ENCODE measurements at places on chromosomes 5 and 9.

DNA sequence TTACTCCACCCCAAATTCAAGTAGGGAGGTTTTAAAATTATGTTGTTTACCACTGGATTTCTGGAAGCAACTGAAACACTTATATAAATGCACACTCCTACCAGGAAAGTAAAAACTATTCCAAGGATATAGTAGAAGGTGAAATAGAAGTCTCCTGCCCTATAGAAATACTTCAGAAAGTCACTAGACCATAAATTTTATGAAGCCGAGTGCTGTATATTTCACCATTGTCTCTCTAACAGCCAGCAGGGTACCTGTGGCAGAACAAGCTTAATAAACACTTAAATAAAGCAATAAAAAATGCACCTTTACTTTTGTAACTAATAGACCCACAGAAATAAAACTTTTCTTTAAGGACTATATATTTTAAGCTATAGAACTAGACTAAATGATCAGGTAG is 631.6 kb downstream of the PDE4D start:
- no peak for DNase-seq

DNA sequence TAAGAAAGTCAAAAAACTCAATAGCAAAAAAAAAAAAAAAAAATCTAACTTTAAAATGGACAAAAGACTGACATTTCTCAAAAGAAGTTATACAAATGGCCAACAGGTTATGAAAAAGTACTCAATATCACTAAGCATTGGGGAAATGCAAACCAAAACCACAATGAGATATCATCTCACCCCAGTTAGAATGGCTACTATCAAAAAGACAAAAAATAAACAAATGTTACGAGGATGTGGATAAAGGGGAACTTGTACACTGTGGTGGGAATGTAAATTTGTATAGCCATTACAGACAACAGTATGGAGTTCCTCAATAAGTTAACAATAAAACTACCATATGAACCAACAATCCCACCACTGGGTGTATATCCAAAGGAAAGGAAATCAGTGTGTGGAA is 37.2 kb downstream of the ENC1 start:
- no peak for DNase-seq

DNA sequence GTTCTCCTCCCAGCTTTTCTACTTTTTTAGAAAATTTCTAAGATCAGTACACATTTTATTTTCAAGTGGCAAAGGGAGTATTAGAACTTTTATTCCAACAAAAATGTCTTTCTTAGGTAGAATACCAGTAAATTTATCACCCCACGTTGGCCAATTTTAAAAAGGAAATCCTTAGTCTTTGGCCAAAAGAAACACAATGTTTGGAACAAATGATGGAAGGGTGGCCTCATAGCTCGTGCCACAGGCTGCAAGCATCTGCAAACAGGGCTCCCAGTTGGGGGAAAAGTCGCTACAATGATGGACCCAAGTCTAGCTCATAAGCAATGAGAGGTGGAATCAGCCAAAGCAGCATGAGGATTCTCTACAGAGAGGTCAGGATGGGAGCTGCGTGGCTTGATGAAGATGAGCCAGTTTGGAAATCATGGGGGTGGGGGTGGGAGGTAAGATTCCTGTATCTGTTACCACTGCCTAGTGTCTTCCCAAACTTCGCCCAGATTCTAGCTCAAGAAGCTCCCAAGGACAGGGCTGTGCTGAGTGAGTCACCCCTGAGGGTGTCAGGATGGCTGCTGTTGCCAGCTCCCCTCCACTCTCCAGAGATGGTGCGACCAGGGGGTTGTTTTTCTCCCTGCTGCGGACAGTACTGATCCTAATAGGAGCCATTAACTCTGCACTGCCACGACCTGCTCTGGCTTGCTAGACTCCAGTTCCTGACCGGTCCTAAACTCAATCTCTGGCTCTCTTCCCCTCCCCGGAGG is 75.6 kb downstream of the DCP2 start:
- peak; percentile 61 for DNase-seq

- no peak for DNase-seq
Observed at GRCh38 chr5:58974083-58974482, 391.2 kb downstream of the RAB3C start.

- DNase-seq = peak; percentile 57
Observed at GRCh38 chr5:14665949-14666348, 1.4 kb downstream of the OTULIN start.

- peak; percentile 15 for DNase-seq
Observed at GRCh38 chr5:55538661-55539060, 3.9 kb upstream of the PLPP1 start.

GRCh38 chr5:150758203-150758530 is 650 bp downstream of the DCTN4 start:
- DNase-seq = no peak

DNA sequence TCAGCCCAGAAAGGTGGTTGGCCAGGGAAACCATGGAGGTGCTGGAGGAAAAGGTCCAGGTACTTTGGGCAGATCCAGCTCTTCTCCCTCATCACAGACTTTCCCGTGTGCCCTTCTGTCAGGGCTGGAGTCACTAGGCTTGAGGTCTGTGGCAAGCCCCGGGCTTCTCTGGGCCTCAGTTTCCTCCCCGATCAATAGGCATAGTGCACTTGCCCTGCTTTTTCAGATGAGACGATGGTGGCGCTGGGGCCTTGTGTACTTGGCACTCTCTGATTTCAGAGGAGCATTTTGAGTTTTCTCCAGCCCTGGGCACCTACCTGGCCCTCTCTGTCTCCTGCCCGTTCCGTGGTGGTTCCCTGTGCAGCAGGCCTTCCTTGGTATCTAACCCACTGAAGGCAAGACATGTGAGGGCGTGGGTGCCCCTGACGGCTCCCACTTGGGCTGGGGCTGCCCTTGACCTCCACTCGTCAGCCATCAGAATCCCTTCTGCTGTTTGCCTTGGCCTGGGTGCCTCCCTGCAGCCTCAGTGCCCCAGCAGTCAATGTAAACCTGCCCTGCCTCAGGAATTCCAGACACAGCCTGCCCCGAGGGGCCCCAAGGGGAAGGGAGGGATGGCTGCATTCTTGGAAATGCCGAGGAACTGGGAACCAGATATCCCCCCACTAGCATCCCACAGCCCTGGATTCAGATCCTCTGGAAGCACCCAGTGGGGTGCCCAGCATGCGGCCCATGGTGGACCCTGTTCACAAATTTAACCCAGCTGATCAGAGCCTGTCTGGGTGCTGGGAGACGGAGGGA is 66.3 kb upstream of the COL5A1 start:
- DNase-seq = no peak

DNA sequence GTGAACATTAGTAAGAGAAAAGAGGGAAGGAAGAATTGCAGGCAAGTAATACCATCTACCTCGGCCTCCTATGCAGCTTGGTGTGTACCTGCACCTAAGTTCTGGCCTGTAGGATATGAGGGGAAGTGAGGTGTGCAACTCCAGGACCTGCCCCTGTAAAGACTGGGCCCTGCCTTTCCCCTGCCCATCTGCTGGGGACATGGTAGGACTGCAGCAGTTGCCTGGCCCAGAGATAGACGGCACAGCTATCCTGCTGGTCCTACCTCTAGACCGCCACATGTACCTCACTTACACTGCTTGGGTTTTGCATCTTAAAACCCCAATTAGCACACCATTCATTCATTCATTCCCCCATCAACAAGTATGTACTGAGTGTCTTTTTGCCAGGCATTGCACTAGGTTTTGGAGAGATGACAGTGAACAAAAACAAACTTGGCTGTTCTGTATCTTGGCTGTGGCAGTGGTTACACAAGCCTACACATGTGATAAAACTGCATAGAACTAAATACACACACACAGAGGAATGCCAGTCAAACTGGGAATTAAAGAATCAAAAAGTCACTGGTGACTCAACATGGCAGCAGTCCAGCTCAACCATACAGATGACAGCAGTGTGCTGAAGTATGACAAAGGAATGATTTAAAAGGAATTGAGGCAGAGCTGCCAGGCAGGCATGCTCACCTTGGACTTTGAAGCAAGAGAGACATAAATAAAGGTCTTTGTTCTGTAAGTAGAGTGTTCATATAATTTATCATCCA is 23.3 kb upstream of the MGAT1 start:
- DNase-seq = peak; percentile 91

DNA sequence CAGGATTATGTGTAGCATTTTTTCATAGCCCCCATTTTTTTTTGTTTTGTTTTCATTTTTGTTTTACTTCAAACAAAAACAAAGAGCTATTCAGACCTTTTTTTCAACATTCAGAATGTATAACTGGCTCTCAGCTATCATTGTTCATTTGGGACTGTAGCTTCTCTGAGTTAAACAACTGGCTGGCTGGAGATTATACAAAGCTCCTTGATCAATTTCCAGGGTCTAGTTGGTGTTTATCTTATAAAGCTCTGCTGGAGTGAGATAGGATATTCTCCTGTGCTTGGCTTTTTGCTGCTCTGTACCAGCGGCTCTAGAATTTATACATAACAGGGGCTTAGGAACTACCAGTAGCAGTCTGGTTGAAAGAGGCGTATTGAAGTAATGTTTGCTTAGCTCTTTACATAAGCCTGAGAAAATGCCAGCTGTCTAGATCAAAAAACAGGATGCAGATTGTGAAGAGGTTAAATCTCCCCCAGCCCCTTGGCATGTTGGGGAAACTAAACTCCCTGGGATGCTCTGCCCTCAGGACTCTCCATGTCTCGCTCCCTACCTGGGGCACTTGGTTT is 15.2 kb downstream of the GARNL3 start:
- DNase-seq = no peak

DNA sequence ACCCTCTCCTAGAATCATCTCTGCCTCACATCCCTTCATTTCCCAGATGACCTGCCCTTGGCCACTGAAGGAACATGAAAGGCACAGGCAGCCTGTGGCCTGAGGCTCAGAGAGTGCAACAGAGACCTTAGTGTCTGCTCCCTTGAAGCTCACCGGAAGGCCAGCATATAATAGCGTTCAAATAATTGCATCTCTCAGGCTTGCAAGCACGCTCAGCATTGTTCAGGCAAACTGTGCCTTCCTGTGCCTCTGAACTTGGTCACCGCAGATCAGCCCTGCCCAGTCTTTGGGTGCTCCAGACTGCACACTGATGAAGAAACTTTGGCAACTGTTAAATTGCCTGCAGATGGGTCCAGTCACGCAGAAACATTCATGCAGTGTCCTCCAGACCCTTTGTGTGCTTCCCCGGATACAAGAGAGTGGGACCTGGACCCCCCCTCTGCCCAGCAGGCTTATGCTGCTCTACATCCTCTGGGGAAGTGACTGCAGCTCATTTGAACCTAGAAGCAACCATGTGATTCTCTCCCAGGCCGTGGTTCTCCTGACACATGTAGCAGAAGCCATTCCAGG is 216.0 kb upstream of the ANKRD55 start:
- DNase-seq = no peak

DNA sequence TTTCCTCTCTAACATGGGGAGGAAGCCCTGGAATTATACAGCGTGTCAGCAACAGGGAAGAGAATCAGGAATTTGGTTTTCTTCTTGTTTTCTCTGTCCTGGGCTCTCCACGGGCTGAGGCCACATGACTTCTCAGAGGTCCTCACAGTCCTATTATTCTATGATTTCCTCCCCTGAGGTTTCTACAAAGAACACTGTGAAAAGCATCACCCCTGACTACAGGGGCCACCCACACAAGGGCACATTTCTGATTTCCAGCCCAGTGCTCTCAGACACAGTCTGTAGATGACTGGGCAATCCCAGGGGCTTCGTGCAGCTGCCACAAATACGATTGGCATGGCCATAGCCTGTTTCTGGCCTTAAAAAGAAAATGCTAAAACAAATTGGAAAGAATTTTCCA is 284.9 kb downstream of the CEMIP2 start:
- no peak for DNase-seq

GRCh38 chr5:68277431-68277830 is 61.9 kb downstream of the PIK3R1 start:
- DNase-seq = no peak

DNA sequence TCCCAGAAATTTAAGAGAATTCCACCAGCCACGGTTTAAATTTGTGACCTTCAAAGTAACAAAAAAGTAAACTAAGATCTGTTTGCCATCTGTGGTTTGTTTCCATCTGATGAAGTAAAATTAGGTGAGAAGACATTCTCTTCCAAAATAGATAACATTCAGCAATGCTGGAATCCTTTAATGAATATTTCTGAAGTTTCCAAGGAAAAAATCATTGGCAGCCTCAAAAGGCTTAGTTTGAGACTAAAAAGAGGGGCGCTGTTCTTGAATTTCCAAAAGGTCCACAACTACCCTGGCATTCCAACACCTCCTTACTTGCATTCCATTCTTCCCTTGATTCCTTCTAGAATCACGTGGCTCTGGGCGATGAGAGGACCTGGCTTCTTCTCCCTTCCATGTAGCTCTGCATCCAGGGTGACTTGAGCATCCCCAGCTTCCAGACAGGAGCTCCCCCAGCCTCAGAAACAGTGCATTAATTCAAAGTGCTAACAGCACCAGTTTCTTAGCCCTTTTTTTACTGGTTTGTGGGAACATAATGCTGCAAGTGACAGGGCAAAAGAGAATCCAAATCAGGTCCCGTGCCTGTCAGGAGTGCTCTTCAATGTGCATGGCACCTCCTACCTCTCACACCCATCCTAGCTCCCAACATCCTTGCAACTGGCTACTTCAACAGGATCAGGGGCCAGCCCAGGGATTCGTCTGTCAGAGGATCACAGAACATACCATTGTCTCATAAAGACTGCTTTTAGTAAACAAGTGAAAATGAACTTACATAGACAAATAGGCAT is 191.5 kb upstream of the S1PR3 start:
- DNase-seq = no peak

GRCh38 chr5:41842777-41843176 is 27.4 kb downstream of the OXCT1 start:
- no peak for DNase-seq

DNA sequence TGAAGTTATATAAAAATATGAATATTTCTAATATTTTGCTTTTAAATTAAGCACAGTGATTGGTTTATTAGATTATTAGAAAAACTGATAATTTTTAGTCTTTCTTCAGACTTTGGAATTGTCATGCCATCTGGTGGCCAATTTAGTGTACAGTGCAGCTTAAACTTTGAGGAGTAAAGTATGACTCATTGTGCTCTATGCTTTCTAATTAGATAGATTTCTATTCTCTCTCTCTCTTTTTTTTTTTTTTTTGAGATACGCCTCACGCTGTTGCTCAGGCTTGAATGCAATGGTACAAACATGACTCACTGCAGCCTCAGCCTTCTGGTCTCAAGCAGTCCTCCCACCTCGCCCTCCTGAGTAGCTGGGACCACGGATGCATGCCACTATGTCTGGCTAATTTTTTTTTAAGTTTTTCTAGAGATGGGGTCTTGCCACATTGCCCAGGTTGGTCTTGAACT is 42.1 kb upstream of the GPR21 start:
- peak; percentile 79 for DNase-seq
